SK-MEL-5 (cell line): ENCODE measurements at places on chromosomes 1 and 21. TPM values are rescaled to one million over a fixed set of nuclear protein-coding genes. Genes with fewer than 3 reads are reported as not detected.

GRCh38 chr1:33324677-33325575 lies 4.0 kb upstream of the A3GALT2 start:
- DNase-seq = no peak

- DNase-seq = no peak
Observed at GRCh38 chr1:44068442-44068921, 37.2 kb upstream of the SLC6A9 start.

DNA sequence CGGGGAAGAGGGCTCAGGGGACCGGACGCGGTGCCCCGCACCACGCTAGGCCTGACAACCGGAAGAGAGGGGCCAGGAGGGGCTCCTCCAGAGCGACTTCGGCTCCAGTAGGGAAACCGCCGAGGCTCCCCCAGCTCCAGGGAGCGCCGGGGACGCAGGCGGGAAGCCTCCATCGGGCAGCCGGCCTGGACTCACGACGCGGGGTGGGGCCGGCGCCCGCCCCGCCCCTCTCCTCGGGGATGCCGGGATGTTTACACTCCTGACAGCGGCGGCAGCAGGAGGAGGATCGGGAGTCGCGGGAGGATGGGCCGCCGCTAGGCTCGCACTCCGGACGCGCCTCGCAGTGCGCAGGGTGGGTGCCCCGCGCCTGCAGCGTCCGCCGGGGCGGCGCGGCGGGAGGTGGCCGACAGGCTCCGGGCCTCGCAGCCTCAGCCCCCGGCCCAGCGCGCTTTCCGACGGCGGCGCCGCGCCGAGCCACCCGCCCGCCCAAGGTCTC lies at the start of gene NEK7:
Gene NEK7, plus strand, starts transcription at position 254 of the 496 bp plus-strand sequence. CDS start 75,583 bp downstream, outside the sequence.
- peak; percentile 82 for DNase-seq

GRCh38 chr1:83954166-83954823 lies 44.6 kb downstream of the TTLL7 start:
- no peak for DNase-seq

Gene CELA3A
- total RNA-seq = not detected in 2 replicates

DNA sequence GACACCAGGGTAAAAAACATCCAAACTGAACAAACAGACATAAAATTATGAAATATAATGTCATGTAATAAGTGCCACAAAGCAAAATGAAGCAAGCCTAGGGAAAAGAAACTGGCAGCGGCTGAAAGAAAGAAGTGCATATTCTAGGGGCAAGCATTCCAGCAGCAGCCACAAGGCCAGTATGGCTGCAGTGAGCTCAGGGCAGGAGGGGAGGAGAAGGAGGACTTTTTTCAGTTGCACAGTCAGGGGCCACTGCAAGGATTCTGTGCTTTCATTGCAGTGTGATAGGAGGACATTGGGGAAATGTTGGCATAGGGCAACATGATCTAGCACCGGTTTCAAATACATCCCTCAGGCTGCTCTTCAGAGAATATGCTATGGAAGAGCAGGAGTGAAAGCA lies 263.8 kb downstream of the NEGR1 start:
- no peak for DNase-seq

Gene SMG7
- 15.8 and 21.1 TPM in 2 replicates for total RNA-seq

GRCh38 chr1:230251644-230252191 lies 174.4 kb downstream of the PGBD5 start:
- DNase-seq = no peak
